ENCODE measurements at places on chromosomes 3 and 15.

DNA sequence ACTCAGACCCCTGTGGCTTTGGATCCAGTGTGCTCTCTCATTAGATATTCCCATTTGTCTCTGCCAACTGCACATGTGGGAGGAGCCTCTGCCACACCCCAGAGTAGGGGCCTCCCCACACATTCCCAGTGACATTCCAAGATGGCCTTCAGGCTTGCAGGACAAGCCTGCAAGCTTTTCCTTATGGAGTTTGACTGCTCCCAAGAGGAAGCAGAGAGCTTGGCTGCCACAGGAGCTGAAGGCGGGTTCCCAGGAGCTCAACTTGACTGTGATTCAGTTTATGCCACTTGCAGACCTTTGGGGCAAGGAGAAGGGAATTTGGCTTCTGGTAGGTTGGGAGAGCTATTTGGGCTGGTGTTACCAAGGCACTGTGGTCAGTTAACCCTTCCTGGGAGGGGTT lies 22.5 kb upstream of the EPHB1 start:
- DNase-seq, result no peak

DNA sequence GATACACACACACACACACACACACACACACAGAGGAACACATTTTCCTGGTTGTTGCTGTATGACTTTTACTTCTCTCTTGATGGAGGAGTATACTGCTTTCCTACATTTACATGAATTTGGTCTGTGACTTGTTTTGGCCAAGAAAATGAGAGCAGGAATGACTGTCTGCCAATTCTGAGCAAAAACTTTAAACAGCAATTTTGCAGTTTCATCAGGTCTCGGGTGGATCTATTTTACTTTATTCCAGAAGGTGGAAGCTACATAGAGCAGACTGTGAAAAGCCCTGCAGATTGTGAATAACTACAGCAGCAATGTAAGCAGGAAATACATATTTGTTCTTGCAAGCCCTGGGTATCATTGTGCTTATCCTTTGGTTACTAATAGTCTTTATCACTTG lies 1350.0 kb upstream of the EPHA6 start:
- no peak for DNase-seq

- DNase-seq, result no peak
These were observed 42.0 kb upstream of the ATP10A start for GRCh38 chr15:25905140-25905539.

DNA sequence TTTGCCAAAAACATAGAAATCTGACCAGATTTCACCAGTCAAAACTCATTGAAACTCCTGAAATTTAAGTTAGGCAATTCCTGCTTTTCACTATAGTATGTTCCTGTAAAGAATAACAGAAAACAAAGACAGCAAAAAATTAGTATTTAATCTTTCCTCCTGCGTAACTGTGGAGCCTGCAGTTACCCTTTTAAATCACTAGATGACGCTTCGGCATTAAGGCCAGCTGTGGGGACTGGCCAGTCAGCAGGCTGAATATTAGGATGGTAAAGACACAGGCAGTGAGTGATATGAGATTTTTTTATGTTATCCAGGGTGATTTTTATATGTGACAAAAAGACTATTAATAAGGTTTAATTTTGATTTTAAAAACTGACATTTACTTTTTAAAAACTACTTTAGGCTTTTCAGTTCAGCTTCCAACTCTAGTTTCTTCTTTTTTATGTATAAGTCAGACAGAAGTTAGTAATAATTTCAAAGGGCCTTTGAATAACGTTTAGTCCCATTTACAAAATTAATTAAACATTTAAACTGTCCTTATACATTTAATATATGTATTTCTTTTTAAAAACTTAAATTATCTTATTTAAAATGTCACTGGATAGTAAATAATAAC lies 165.1 kb downstream of the PPM1L start:
- no peak for DNase-seq

DNA sequence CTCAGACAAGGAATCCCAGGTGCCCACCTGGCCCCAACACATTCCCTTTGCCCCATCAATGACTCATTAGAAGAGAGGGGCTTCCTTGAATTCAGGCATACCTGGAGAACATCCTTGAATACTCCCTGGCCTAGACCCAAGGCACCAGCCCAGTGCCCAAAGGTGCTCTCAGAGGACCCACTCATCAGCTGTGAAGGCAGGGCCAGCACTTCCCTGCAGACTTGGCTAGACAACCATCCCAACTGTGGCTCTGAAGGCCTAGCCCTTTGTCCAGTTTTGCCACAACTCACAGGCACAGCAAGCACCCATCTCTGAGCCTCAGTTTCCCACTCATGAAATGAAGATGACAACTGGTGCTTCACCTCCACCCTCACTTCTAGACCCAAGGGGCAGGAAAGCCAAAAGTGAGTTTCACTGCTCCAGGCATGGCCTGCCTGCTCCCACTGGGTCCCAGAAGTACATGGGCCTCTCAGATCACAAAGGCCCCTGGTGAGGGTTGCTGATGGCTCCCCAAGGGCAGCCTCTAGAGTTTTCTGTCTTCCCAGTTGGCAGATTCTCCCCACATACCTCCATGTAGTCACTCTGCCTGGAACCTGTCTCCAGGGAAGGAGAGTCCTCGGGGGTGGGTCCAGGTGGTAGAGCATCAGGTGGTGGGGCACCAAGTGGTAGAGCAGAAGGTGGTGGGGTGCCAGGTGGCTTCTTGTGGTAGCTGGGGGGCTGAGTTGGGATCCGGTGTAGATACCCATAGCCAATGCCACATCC lies 7.5 kb downstream of the GORASP1 start:
- DNase-seq, result no peak

- DNase-seq, result no peak
These were observed 876.1 kb upstream of the GBE1 start for GRCh38 chr3:82637574-82637973.

DNA sequence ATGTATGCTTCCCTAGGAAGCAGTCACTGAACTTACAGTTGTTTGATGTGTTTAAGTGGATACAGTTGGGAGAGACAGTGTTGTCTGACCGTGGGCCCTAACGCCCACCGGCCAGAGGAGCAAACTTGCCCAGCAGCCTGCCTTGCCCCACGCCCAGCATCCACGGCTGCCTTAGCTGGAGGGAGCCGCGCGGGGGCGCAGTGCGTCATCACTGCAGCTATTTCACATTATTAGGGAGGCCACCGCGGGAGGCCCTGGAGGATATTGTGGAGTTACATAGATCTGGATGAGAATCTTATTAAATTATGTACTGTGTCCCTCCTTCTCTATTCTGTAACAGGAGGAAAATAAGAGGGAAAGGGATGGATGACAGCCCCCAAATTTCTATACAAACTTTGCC lies 267.2 kb downstream of the GABRG3 start:
- DNase-seq, result no peak

GRCh38 chr3:13420831-13421765 lies 976 bp upstream of the NUP210 start:
- peak; percentile 51 for DNase-seq

GRCh38 chr3:127258733-127259132 lies 29.1 kb downstream of the PRR20G start:
- no peak for DNase-seq

DNA sequence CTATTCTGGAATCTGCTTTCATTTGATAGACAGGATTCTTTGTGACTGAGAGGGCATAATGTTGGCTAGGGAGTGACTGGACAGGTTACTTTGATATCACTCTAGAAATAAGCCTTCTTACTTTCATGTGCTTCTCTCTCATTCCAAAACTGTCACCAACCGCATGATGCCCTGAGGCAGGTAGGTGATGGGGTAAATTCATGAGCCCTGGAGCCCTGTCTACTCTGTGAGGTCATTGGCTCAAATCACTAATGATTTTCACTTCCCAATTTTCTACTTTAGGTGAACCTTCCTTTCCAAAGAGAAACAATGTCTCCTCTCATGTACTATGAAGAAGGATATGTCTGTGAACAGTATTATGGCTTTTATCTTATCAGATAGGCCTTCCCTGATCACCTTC lies 596.7 kb downstream of the TUSC7 start:
- no peak for DNase-seq
